ENCODE measurements at places on chromosomes 5 and 9.

GRCh38 chr5:122576256-122577016 lies 198.4 kb upstream of the SNX2 start:
- no peaks in the 10 kb centered on the region for H3K27me3 ChIP-seq
- no peaks in the 10 kb centered on the region for H3K36me3 ChIP-seq
- DNase-seq = no peak
- no peaks in the 10 kb centered on the region for H3K4me1 ChIP-seq
- H3K27ac ChIP-seq = no peak overlapping the region

DNA sequence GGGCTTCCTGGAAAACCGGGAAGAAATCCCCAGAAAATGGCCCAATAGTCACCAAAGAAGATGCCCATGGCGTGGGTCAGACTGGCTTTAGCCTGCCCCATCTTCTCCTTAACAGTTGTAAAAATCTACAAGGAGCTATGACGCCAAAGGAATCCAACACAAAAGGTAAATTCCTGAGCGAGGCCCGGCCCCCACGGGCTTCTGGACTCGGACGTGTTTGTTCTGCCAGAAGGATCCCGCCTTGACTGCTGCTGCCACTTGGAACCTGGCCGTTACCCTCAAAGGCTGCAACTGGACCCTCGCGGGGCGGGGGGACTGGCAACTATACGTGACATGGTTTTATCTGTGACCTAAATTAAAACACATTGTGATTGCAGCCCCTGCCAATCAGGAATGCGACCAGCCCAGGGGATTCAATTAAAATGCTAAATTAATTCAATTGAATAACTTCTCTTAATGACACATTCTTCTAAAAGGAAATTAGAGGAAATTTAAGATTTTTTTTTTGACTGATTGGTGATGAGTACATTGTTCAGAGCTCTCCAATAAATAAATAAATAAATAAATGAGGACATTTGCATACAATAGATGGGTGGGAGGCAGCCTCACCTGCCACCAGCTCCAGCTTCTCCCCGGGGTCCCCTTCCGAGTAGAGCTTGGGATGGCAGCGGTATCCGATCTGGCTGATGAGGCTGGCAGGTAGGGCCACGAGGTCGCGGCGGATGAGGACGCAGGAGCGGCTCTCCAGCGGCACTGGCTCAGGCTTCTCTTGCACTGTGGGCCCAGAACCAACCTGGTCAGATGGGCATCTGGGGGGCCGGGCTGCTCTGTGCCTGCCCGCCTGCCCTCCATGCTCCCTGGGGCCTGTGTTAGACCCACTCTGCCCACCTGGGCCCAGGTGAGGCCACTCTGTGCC lies 54.7 kb upstream of the UBAC1 start:
- H3K4me3 ChIP-seq = no peak overlapping the region
- H3K27ac ChIP-seq = no peak overlapping the region
- no peaks in the 10 kb centered on the region for H3K27me3 ChIP-seq
- no peaks in the 10 kb centered on the region for H3K36me3 ChIP-seq
- DNase-seq = no peak
- H3K4me1 ChIP-seq = no peaks in the 10 kb centered on the region

DNA sequence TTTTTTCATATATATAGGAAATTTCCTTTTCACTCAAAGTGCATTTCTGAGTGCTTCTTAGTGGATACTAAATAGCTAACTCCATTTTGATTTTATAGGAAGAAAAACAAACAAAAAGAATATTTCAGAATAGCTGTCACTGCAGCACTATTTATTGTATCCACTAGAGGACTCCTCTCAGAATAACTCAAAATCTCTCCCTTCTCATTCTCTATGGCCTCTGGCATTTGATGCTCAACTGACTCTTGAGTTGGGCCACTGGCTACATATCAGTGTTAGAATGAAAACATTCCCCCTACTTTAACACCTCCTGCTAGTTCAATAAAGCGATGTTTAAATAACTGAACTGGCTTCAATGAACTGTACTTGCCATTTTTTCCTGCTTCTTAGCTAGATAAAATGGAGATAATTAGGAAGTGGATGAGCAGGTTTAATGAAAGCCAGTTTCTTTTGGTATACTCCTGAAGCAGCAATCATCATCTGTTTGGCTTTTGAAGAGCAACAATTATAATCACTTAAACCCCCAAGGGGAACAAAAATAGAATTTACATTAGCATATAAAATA lies 16.6 kb upstream of the ELAVL2 start:
- no peaks in the 10 kb centered on the region for H3K4me1 ChIP-seq
- H3K4me3 ChIP-seq = no peak overlapping the region
- no peaks in the 10 kb centered on the region for H3K27me3 ChIP-seq
- H3K27ac ChIP-seq = no peak overlapping the region
- no peak for DNase-seq

- DNase-seq = no peak
- peaks cover 20% of the 10 kb centered on the region for H3K4me1 ChIP-seq
- no peak overlapping the region for H3K27ac ChIP-seq
- no peak overlapping the region for H3K4me3 ChIP-seq
- H3K36me3 ChIP-seq = no peaks in the 10 kb centered on the region
- no peaks in the 10 kb centered on the region for H3K27me3 ChIP-seq
Measured at GRCh38 chr5:14209222-14209822, 66.2 kb downstream of the TRIO start.

- no peak overlapping the region for H3K4me3 ChIP-seq
- no peak overlapping the region for H3K27ac ChIP-seq
- no peaks in the 10 kb centered on the region for H3K27me3 ChIP-seq
Measured at GRCh38 chr5:150862070-150862469, 15.7 kb downstream of the IRGM start.

Data from kidney (tissue), 22 donors.